ENCODE measurements at places on chromosomes 1 and 21.
A peak's percentile ranks its signal among the peaks of the same experiment; 100 is the strongest.

GRCh38 chr1:247435030-247435758 lies 19.2 kb downstream of the NLRP3 start:
- no peak for DNase-seq

DNA sequence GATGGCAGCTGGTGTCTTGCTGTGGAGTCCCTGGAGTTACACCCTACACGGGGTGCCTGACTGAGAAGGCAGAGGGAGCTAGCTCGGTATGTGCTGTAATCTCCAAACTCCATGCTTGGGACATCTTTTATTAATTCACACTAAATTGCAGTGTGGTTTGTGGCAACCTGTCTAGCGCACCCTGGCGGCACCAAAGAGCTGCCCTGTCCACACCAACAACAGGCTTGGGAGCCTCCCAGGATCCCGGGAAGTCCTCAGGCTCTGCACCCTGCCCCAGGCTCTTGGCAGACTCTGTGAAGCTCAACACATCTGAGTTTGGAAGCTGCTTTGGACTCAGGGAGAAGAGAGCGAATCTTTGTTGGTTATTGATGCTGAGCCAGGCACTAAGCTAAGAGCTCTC lies 138.9 kb downstream of the IGSF21 start:
- DNase-seq: no peak

DNA sequence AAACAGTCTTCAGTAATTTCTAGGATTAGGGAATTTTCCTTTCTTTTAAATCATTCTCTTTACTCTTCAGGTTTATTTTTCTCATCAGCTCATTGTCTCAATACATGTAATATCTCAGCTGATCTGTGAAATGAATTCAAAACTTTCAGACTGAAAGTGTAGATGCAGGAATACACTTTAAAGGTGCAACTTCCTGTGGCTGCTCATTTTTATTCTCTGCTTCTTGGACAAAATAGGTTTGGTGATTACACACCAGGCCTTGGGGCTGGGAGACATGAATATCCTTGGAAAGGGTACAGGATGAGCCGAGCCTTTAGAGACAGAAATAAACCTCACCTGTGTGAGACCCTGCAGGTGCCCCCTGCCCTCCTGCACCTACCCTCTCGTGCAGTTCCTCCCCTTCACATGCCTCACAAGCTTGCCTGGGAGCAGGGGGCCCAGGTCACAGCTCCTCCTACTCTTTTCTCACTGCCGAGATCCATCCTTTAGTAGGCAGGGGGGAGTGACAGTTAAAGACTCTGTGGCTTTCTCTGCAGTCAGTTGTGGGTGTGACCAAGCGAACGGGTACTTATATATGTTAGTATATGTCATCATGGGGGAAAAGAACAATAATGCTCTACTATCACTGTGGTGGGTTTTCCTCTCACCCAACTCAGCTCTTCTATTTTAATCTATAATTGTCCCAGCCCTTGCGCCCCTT lies 23.6 kb downstream of the XCL2 start:
- no peak for DNase-seq

DNA sequence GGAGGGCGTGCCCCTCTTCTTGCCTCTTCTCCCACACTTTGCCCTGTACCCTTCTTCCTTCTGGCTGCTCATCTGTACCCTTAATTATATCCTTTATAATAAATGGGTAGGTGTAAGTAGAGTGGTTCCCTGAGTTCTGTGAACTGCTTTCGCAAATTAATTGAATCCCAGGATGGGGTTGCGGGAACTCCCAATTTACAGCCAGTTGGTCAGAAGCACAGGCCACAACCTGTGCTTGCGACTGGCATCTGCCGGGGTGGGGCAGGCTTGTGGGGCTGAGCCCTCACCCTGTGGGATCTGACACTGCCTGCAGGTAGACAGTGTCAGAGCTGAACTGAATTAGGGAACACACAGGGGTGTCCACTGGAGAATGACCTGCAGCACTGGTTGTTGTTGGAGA lies 244.9 kb downstream of the KCNJ6 start:
- DNase-seq: no peak

DNA sequence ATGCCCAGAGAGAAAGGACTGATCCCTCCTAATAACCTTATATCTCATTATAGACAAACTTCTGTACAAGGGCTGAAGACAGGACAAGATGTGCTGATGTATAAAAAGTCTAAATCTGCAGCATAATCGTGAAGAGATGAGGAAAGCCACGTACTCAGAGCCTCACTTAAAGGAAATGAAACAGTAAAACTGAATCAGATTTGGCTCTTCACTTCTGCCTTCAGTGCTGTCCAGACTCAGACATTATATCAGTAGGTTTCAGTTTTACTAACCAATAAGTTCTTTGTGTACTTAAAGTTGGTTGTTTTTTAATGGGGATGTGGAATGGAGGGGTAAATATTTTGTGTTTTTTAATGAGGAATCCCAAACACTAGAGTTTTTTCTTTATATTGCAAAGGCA lies 45.3 kb upstream of the RGS1 start:
- peak; percentile 75 for DNase-seq

GRCh38 chr1:178579562-178579961 lies 66.7 kb downstream of the TEX35 start:
- DNase-seq: no peak

GRCh38 chr1:56958526-56958925 lies 7.3 kb downstream of the C8B start:
- no peak for DNase-seq

GRCh38 chr1:48472638-48473037 lies 634 bp upstream of the SPATA6 start:
- DNase-seq: no peak

DNA sequence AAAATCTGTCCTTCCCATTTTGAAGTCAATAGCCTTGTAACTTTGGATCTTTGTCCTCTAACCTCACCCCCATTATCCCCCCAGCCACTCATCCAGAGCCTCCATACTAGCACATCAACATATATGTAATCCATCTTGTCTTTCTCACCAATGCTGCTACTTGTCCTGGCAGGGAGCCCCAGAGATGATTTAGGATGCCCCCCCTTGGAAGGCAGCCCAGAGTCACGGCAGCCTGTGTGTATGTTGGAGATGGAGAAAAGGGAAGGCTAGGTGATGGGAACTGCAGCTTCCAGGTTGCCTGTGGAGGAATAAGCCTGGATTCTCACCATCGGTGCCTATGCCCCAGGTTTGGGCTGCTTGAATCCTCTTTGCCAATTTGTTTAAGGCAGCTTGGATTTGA lies 51.7 kb upstream of the SCMH1 start:
- no peak for DNase-seq

Measured in lung microvascular endothelial cell (primary cell).